ENCODE measurements at places on chromosomes 5 and 9. TPM values are rescaled to one million over a fixed set of nuclear protein-coding genes. Genes with fewer than 3 reads are reported as not detected.

PCDHGA9 gene
- 4.2 TPM for total RNA-seq

SUSD3 gene
- 3.0 TPM for total RNA-seq

AJM1 gene
- total RNA-seq, result 0.79 TPM

EIF4E1B gene
- total RNA-seq, result not detected

KCTD16 gene
- 0.20 TPM for total RNA-seq

Data from skin of body (tissue), 3 donors.